ENCODE measurements at places on chromosomes 13 and 19.

- DNase-seq, result no peak
These were observed 4.9 kb downstream of the ZAR1L start for GRCh38 chr13:32310134-32310706.

- DNase-seq, result peak; percentile 93
These were observed at the start of gene ZNF583 for GRCh38 chr19:56403764-56404704. TSS of gene ZNF583 (plus strand) at chr19:56404332. CDS start at chr19:56407115, 2,783 bp downstream.

- peak; percentile 80 for DNase-seq
These were observed 337 bp upstream of the FXYD7 start for GRCh38 chr19:35142606-35143230.

DNA sequence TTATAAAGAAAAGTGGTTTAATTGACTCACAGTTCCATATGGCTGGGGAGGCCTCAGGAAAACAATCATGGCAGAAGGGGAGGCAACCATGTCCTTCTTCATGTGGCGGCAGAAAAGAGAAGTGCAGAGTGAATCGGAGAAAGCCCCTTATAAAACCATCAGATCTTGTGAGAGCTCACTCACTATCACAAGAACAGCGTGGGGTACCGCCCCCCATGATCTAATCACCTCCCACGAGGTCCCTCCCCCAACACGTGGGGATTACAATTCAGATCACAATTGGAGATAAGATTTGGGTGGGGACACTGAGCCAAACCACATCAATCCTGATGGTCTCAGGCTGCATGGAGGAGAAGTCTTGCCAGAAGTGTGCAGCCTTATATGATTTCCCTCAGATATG lies 26.0 kb downstream of the TM9SF2 start:
- DNase-seq, result no peak

DNA sequence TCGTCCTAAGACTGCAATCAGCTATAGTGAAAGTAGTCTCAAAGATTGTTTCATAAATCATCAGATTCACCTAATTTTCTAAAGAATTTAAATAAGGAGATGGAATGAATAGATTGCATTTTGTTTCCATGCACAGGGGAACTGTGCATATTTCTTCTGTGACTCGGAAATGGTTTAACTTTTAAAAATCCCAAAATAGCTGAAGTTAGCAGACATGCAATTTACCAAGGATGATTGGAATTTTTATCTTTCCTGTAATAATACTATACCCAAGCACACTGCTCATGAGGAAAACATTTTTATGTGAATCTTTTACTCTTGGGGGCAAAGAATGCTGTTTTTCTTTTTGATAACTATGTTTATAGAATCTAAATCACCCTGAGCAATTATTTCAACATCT lies 15.0 kb upstream of the LMO7 start:
- no peak for DNase-seq

DNA sequence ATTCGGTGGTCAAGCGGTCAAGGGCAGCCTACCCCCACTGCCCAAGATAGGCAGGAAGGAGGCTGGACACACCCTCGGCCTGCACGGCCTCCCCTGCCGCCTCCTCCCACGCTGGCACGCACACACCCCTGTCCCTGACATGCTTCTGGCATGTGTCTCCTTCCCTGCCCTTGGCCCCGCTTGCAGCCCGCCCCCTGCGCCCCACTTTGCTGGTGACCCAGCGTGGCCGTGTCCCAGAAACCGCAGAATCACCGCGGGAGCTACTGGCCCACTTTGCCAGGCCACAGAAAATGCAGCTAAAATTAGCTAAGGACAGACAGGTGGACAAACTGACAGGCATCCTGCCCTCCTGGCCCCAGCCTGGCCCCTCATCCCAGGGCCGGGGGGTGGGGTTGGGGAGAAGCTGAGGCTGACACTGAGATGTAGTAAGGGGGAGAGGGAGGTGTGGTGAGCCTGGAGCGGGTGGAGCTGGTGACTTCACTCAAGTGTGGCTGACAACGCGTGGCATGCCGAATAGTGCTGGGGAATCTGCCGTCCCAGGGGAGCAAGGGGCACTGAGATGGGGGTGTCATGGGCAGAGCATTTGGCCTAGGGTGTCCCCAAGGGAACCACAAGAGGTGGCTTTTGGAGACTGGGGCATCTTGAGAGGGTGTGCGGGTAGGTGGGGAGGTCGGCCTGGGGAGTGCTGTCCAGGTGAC lies 2.4 kb downstream of the SHANK1 start:
- no peak for DNase-seq

DNA sequence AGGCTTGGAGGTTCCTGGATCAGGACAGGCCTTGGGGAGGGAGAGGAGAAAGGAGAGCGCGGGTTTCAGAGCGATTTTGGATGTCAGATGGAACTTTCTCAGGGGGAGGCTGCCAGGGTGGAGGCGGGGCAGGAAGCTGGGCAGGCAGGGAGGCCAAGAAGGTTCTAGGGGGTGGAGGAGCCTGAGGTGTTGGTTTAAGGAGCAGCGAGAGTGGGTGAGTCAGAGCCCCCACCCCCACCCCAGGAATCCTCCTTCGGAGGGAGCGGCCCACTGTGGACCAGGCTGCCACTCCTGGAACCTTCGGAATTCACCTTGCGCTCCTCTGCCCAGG lies 15.9 kb upstream of the NOP53 start:
- no peak for DNase-seq

DNA sequence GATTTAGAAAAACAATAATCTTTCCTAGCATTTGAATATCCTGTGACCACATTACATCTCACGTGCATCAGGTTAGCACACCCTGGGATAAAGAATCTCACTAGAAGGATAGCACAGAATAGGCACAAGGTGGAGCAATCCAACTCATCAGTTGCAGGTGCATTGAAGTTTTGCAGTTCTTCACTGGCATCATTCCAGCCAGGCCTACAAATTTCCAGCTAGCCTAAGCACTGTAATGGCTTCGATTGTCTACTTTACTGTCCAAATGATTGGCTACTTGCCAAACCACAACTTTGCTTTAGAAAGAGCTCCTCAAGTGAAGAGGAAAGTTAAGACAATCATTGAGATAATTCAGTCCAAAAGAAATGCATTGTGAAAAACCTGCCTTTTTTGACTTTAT lies 89.5 kb downstream of the SPRY2 start:
- no peak for DNase-seq

- no peak for DNase-seq
These were observed at the start of gene EPS8L1 for GRCh38 chr19:55075371-55075998. TSS of gene EPS8L1 (plus strand) at chr19:55075869. CDS start at chr19:55076445, 576 bp downstream.

GRCh38 chr13:21243045-21243897 lies 66.8 kb downstream of the MRPL57 start:
- no peak for DNase-seq

GRCh38 chr19:30695171-30695875 lies 323.1 kb downstream of the ZNF536 start:
- no peak for DNase-seq

- DNase-seq, result no peak
These were observed 20.3 kb upstream of the GPR32 start for GRCh38 chr19:50750010-50750409.

- DNase-seq, result no peak
These were observed 371.4 kb downstream of the UQCRFS1 start for GRCh38 chr19:28841531-28841930.

- DNase-seq, result no peak
These were observed 11.1 kb downstream of the LMO7 start for GRCh38 chr13:75647126-75647784.

DNA sequence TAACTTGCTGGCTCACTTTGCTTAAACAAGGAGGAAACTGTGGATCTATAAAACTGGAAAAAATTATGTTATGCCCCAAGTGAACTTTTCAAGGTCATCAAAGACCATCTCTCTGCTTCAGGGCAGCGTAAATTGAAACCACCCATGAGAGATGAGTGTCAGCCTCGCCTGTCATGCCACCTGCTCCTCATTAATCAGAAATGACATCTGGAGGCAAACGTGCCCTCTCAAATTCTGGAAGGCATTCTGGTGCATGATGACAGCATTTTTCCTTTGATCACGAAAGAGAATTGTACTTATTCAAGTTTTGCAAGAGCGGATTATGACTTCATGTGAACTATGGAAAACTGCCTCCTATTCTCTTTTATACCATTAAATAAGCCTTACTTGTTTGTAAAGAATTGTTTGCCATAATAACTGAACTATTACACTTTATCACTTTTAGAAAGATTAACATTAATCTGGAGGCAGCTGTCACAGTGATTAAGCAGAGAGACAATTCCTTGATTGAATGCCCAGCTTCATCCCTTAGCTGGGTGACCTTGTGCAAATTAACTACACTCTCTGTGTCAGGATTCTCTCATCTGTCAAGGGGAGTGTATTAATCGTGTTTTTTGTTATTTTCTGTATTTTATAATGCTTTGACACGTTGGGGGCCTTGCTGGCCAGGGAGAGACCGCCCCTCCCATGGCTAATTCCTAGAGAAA lies 17.0 kb upstream of the SACS start:
- no peak for DNase-seq

DNA sequence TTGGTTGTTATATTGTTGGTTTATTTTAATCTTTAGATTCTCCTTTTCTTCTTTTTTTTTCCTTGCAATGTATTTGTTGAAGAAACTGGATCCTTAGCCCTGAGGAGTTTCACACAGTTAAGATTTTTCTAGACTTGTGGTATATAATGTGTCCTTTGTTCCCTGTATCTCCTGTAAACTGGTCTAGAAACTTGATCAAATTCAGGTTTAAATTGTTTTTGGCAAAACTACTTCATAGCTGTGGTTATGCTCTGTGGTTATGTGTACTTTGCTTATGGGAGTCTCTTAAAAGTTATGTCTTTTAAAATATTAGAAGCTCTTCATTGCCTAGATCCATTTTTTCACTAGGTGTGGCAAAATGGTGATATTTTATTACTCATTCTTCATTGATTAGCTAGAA lies 3.7 kb upstream of the MTRF1 start:
- no peak for DNase-seq

- no peak for DNase-seq
These were observed 6.2 kb downstream of the NDUFA11 start for GRCh38 chr19:5897189-5897969.

DNA sequence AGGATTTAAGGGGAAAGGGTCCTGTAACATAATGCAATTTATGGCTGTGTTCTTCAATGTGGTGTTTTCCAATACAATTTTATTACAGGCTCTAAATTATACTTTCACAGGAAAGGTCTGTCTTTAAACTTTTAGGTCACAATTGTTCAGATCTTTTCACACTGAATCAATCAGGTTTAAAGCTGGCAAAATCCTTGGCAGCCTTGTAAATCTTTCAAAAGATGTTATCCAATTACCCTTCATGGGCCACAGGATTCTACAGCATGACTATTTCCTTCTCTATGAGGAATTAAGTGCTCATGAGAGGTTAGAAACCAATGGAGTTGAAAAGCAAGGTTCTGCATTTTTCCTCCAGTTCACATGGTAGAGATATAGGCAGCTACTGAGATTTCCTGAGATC lies 211.5 kb upstream of the MIR17HG start:
- DNase-seq, result no peak

- no peak for DNase-seq
These were observed 10.4 kb downstream of the KDM4B start for GRCh38 chr19:4979211-4979807.

GRCh38 chr19:31141301-31141700 lies 207.9 kb downstream of the TSHZ3 start:
- no peak for DNase-seq

GRCh38 chr13:95708811-95709500 lies 32.0 kb downstream of the DNAJC3 start:
- DNase-seq, result no peak

DNA sequence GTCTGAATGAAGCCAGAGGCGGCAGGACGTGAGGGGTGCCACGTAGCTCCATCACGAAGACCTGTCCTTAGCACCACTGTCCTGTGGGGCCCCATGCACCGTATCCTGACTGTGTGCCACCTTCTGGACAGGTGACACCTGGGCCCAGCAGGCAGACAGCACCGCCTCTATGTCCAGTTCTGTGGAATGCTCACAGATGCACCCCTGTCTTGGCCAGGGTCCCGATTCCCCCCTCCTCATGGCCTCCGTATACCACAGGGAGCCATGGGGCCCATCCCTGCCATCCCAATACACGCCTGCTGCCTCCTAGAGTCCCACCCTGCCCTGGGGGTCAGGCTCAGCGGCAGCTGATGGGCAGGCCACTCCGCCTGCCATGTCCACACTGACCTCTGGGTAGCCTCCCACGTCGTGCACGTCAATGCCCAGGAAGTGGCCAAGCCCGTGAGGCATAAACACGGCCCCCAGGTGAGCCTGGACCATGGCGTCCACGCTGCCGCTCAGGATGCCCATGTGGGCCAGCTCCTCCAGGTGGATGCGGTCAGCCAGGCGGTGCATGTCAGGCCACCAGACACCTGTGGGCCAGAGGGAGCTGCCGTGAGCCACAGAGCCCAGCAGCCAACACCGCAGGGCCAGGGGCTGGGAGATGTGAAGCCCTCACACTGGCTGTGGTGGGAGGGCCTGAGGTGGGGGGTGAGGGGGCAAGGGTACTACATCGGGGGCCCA lies 17.6 kb downstream of the CEBPG start:
- no peak for DNase-seq

GRCh38 chr19:17718550-17718946 lies 732 bp upstream of the MAP1S start:
- DNase-seq, result no peak

GRCh38 chr13:74910415-74910814 lies 571.6 kb downstream of the TBC1D4 start:
- DNase-seq, result no peak

GRCh38 chr19:17135001-17135853 lies 59.6 kb downstream of the MYO9B start:
- DNase-seq, result peak; percentile 71

- DNase-seq, result no peak
These were observed 18.2 kb downstream of the ZNF121 start for GRCh38 chr19:9565900-9566705.

- DNase-seq, result no peak
These were observed 35.1 kb upstream of the ZNF808 start for GRCh38 chr19:52492201-52492993.

DNA sequence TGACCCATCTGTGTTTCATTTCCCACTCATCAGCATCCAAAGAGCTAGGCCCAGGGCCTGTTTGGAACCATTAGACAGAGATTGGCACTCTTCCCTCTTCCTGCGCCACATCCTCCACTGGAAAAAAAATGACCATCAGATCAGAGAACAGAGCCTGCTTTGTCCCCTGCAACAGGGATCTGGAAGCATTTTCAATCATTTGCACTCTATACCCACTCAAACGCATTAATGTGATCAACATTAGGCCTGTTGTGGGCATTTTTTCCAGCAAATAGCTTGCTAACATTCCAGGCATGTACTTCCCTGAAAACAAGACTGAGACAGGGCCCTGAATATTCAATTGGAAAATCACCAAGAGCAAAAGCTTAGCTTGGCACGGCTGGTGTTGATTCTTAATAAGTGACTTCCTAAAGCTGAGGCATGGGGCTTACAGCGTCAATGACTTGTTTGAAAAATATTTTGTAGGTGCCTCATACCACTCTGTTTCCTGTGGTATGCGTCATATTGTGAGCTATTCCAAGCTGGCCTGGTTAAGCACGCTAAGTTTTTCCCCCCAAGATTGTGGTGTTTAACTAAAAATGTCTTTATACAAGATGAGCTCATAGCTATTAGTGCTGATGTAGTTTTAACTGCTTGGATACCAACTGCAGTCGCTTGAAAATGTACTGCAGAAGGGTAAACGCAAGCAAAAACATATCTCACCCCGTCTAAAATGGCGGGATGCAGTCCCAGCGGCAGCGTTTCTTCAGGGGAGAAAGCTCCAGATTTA lies 404.4 kb downstream of the SPRY2 start:
- peak; percentile 15 for DNase-seq

- no peak for DNase-seq
These were observed 10.5 kb downstream of the MTMR6 start for GRCh38 chr13:25276748-25277147.

- no peak for DNase-seq
These were observed 8.2 kb upstream of the BBC3 start for GRCh38 chr19:47239152-47239551.
